ENCODE measurements at places on chromosomes 13 and 19.

GRCh38 chr19:45766296-45766868, 2.7 kb downstream of the SIX5 start:
- DNase-seq: no peak

DNA sequence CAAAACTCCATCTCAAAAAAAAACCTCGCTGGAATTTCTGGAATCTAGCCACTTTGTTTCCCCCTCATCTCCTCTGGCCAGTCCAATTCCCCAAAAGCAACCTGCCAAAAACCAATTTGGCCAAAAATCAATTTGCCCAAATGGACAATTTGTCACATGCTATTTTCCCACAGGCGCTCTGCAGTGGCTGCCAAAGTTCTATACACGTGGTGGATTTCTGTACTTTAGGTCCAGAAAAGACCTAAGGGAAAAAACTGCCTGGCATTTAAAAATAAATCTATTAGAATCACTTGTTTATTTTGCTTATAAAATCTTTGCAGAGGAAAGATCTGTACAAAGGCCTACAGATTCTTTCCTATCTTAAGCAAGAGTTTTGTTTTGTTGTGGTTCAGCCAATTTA, 79.4 kb downstream of the MAP4K1 start:
- DNase-seq: no peak

DNA sequence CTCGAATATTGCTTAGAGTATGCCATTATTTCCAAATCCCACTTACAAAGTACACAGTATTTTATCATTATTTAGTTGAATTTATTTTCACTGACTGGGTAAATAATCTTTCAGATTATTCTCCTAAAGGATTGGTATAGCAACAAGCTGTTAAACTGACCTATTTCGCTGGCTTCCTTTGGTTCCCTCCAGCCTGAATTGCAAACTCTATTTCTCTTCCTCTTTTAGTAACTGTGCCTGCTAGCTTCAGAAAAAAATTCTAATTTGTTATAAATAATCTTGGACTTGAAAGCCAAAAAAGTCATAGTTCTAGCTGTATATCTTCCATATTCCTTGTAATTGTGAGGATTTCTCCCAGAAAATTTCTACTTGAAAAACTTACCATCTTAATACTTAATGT, 15.0 kb upstream of the CCNA1 start:
- no peak for DNase-seq

- DNase-seq: no peak
Observed at GRCh38 chr13:36919833-36920615, at the start of gene SMAD9. SMAD9 (minus strand) TSS chr13:36920238; CDS start chr13:36879689, 40,549 bp downstream.

- no peak for DNase-seq
Observed at GRCh38 chr13:80586356-80586755, 245.4 kb upstream of the SPRY2 start.

- no peak for DNase-seq
Observed at GRCh38 chr19:328025-328505, 16.5 kb downstream of the MIER2 start.

GRCh38 chr19:662207-662961, 630 bp downstream of the RNF126 start:
- no peak for DNase-seq

DNA sequence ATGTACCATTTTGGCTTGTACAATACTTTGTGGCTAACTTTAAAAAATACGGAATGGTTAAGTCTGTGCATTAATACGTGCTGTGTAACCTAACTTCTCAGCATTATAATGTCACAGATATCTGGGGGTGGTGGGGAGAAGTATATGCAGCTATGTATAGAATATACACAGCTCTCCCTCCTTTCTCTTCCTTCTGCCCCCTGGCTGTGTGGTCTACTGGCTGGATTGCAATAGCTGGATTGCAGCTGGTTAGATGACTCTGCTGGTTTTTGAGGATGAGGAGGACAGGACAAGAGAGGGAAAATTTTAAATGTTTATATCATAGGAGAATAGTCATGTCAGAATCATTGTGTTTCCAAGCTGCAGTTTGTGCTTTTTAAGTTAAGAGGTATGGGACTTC, 9.7 kb downstream of the RNASEH2B start:
- no peak for DNase-seq

DNA sequence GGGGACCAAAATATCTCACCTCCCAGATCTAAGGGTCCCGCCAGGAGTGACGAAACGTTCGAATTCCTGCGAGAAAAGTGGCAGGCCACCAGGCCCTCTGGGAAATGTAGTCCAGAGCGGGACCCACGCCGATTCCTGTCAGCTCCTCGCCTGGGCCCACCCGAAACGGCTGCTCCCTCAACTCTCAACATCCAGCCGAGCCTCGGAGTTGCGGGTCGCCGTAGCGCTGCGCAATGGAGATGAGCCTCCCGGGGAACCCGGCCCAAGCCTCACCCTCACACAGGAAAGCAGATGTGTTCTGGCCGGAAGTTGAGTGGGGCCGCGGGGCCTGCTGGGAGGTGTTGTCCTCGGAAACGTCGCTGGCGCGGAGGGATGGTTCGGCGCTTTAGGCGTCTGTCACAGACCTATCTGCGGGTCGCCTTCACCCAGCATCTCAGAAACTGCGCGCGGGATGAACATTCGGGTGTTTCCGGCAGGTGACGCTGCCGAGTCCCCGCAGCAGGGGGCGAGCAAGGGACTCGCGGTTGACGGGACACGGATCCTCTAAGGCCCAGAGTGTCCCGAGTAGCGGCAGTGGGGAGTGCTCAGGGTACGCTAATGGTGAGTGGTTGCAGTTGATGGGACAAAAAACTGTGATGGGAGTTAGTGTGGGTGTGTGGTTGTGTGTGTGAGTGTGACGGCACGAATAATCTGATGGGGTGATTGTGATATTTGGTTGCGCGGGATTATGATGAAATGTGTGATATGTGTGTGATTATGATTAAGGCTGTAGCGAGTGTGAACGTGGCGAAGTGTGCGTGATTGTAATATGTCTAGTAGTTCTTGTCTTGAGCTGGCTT, at the start of the genes ZNF568 and ZNF829:
Gene ZNF568 (plus strand): TSS at position 341 of the 839 bp plus-strand sequence. CDS start 6,439 bp downstream, outside the sequence.
Gene ZNF829 (minus strand): TSS at position 300 of the 839 bp plus-strand sequence. CDS start 1,124 bp downstream, outside the sequence.
- DNase-seq: peak; percentile 53

- peak; percentile 64 for DNase-seq
Observed at GRCh38 chr19:33771384-33772101, 25.1 kb upstream of the KCTD15 start.

- no peak for DNase-seq
Observed at GRCh38 chr13:41928323-41928722, 32.6 kb downstream of the VWA8 start.

- DNase-seq: peak; percentile 28
Observed at GRCh38 chr19:47609906-47610894, 1.3 kb downstream of the BICRA start.

DNA sequence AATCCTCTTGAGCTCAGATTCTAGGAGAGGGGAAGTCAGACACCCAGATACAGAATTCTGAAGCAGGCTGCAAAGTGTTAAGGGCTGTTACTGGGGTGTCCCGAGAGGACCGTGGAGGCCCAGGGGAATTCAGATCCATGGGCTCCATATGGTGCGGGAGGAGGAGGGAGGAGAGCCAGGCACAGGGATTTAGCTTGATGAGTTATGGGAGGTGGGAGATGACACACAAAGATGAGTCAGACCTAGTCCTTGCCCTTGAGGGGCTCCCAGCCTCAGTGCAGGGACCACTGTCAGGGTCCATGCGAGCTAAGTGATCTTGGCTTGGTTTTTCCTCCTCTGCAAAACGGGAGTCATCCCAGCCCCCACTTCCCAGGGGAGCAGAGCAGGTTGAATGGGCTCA, 14.4 kb upstream of the GIPR start:
- DNase-seq: no peak

DNA sequence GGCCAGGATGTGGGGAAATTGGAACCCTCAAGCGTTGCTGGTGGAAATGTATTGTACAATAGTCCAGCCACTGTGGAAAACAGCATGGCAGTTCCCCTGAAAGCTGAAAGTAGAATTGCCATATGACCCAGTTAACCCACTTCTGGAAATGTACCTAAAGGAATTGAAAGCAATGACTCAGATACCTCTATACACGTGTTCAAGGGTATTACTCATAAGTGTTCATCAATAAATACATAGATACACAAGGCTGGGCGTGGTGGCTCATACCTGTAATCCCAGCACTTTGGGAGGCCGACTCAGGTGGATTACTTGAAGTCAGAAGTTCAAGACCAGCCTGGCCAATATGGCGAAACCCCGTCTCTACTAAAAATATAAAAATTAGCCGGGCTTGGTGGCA, 71.9 kb upstream of the IRS2 start:
- no peak for DNase-seq

DNA sequence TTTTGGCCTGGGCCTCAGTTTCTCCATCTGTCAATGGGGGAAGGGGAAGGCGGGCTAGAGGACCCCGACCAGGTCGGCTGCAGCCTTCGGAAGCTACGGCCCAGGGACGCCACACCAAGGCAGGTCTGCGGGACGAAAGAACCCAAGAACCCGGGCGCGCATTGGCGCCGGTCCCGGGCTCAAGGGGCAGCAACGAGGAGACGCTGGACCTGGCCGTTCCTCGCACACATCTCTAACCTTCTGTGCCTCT, 739 bp upstream of the ILF3 start:
- no peak for DNase-seq

DNA sequence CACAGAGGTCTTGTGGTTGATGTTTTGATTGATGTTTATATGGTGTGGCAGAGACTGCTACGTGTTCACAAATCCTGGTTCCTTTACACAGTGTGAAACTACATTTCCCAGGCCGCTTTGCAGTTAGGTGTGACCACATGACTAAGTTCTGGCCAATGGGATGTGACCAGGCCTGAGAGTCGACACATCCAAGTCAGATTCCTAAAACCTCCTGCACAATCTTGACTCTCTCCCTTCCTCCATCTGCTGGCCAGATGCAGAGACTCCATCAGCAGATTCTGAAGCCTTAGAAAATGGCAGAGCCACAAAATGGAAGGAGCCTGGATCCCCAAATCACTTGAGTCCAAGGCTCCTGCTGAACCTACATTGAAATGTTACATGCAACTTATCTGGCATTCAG, 12.6 kb downstream of the CD37 start:
- no peak for DNase-seq

GRCh38 chr13:21902709-21903098, 231.8 kb downstream of the FGF9 start:
- no peak for DNase-seq

GRCh38 chr13:85333506-85334020, 465.7 kb downstream of the SLITRK6 start:
- DNase-seq: no peak

DNA sequence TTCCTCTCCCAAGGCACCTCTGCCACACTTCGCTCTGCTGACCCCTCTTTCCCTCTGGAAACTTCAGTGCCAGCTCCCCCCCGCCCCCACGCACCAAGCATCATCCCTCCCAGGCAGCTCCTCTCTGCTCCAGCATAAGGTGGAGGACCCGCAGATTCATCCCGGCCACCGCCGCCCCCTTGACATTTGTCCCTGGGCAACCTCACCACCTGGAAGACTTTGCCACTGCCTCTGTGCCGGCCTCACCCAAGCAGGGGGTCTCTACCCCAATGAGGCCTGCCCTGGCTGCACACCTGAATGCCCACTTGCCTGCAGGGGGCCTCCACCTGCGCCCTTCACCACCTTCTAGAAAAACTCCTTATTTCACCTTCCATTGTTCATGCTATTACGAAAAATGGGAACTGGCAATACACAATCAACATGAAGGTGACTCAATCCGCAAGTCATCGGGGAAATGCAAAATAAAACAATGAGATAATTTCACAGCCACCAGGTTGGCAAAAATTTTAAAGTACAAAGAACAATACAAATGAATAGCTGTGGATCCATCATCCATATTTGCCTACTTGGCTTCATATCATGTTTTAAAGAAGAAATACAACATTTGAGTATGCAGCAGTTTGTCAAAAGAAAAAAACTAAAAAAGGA, 21.9 kb downstream of the CCNE1 start:
- DNase-seq: no peak

DNA sequence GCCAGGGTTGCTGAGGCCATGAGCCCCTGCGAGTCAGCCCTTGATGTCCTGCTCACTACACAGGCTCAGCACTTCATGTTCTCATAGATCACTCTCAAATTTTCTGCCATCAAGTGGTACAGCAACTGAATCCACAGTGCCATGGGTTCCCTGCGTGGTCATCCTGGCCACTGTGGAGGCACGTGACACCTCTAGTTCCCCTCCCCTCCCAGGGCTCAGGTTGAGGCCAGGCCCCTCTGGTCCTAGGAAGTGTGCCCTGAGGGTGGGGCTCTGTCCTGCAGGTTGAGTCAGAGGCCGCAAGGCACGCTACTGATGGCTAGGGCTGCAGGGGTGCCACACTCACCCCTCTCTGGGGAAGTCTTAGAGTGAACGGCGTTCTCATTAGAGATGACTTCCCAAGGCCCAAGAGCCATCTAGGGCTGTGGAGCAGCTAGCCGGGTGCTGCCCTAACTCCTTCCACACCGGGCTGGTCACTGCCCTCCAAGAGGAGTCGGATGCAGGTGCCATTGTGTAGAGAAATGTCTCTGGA, 39.8 kb upstream of the TPM4 start:
- DNase-seq: no peak

DNA sequence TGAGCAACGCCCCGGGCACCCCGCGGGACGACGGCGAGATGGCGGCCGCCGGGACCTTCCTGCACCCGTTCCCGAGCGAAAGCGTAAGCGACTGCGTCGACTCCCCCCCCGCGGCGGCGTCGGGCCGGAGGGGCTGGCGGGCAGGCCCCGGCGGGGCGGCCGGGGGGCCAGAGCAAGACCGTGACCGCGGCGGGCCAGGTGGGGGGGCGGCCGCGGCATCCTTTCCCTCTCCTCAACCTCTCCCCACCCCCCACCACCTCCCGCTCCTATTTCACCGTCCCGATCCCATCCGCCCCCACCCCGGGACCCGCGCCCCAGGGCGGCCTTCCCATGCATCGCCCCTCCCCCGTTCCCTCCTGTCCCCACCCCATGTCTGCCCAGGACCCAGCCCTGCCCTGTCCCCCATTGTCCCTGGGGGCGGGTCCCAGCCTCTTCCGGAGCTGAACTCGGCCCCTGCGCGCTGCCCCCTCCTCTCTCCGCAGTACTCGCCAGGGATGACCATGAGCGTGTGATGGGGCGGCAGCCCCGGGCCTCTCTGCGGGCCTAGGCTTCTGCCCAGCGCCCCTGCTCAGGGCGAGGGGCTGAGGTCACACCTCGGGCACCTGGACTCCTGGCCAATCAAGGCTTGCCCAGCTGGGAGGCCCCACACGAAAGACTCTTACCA, 4.1 kb downstream of the ISYNA1 start:
- no peak for DNase-seq
